ENCODE measurements at places on chromosomes 5 and 9. TPM values are rescaled to one million over a fixed set of nuclear protein-coding genes. Genes with fewer than 3 reads are reported as not detected.

- no peak for DNase-seq
- no peaks in the 10 kb centered on the region for H3K36me3 ChIP-seq
- no peaks in the 10 kb centered on the region for H3K4me1 ChIP-seq
- no peak overlapping the region for H3K27ac ChIP-seq
Observed at GRCh38 chr5:56620903-56621677, 194.3 kb upstream of the MAP3K1 start.

GRCh38 chr9:117412841-117413240, 2.0 kb downstream of the ASTN2 start:
- peaks cover 19% of the 10 kb centered on the region for H3K27me3 ChIP-seq
- no peak for DNase-seq
- no peak overlapping the region for H3K27ac ChIP-seq
- H3K36me3 ChIP-seq, result no peaks in the 10 kb centered on the region

- no peak overlapping the region for H3K4me3 ChIP-seq
- peaks cover 47% of the 10 kb centered on the region for H3K27me3 ChIP-seq
- H3K4me1 ChIP-seq, result no peaks in the 10 kb centered on the region
- H3K36me3 ChIP-seq, result no peaks in the 10 kb centered on the region
- no peak for DNase-seq
Observed at GRCh38 chr9:18976221-18976708, 56.7 kb downstream of the SAXO1 start.

- no peak overlapping the region for H3K4me3 ChIP-seq
- DNase-seq, result no peak
- no peaks in the 10 kb centered on the region for H3K36me3 ChIP-seq
- H3K27me3 ChIP-seq, result no peaks in the 10 kb centered on the region
- no peaks in the 10 kb centered on the region for H3K4me1 ChIP-seq
Observed at GRCh38 chr9:101047848-101048397, 19.4 kb downstream of the PLPPR1 start.

GRCh38 chr5:79868163-79868670, 122.8 kb downstream of the MTX3 start:
- no peak for DNase-seq
- H3K4me1 ChIP-seq, result no peaks in the 10 kb centered on the region
- H3K4me3 ChIP-seq, result no peak overlapping the region
- peaks cover 6% of the 10 kb centered on the region for H3K27me3 ChIP-seq
- no peak overlapping the region for H3K27ac ChIP-seq
- no peaks in the 10 kb centered on the region for H3K36me3 ChIP-seq

- H3K27me3 ChIP-seq, result no peaks in the 10 kb centered on the region
- no peaks in the 10 kb centered on the region for H3K36me3 ChIP-seq
- H3K27ac ChIP-seq, result no peak overlapping the region
Observed at GRCh38 chr9:89149726-89150125, 28.9 kb downstream of the SHC3 start.

- no peaks in the 10 kb centered on the region for H3K4me1 ChIP-seq
- no peak overlapping the region for H3K27ac ChIP-seq
- H3K36me3 ChIP-seq, result no peaks in the 10 kb centered on the region
- H3K27me3 ChIP-seq, result no peaks in the 10 kb centered on the region
Observed at GRCh38 chr5:134418958-134419357, 7.3 kb upstream of the CDKN2AIPNL start.

- no peak overlapping the region for H3K4me3 ChIP-seq
- H3K27ac ChIP-seq, result no peak overlapping the region
- H3K36me3 ChIP-seq, result no peaks in the 10 kb centered on the region
- no peaks in the 10 kb centered on the region for H3K27me3 ChIP-seq
- H3K4me1 ChIP-seq, result no peaks in the 10 kb centered on the region
Observed at GRCh38 chr9:88007291-88007650, 32.9 kb upstream of the CDK20 start.

GRCh38 chr9:79195879-79196278, 375.9 kb upstream of the TLE4 start:
- no peak overlapping the region for H3K4me3 ChIP-seq
- no peaks in the 10 kb centered on the region for H3K4me1 ChIP-seq
- H3K27ac ChIP-seq, result no peak overlapping the region
- no peaks in the 10 kb centered on the region for H3K36me3 ChIP-seq

OR1Q1 gene
- total RNA-seq, result not detected
